ENCODE measurements at places on chromosomes 6 and 20. TPM values are rescaled to one million over a fixed set of nuclear protein-coding genes. Genes with fewer than 3 reads are reported as not detected.

The OPRM1 gene
- total RNA-seq = not detected

The ARFGEF2 gene
- total RNA-seq = 25.1 TPM

The C6orf141 gene
- total RNA-seq = 0.55 TPM

The ATP5F1E gene
- 84.9 TPM for total RNA-seq

The GSTA3 gene
- total RNA-seq = not detected

The SOX12 gene
- 8.1 TPM for total RNA-seq

The PDE10A gene
- total RNA-seq = not detected

The ERVFRD-1 gene
- total RNA-seq = 0.07 TPM

Measured in T-helper 2 cell treated with Interferon-gamma antibody and Interleukin-4, amounts not matched to agents 100 ng/mL and 5 ng/mL, for 36 hours (primary cell).